RPMI8226 (cell line): ENCODE measurements at places on chromosomes 7 and 10.
A peak's percentile ranks its signal among the peaks of the same experiment; 100 is the strongest.

GRCh38 chr7:92590711-92591310, 621 bp upstream of the FAM133B start:
- DNase-seq, result no peak

- DNase-seq, result peak; percentile 89
Measured at GRCh38 chr7:100221231-100221718, 1.5 kb downstream of the PVRIG start.

GRCh38 chr10:125135771-125136035, 24.7 kb downstream of the CTBP2 start:
- DNase-seq, result no peak

- no peak for DNase-seq
Measured at GRCh38 chr7:38844952-38845563, 63.9 kb downstream of the VPS41 start.

DNA sequence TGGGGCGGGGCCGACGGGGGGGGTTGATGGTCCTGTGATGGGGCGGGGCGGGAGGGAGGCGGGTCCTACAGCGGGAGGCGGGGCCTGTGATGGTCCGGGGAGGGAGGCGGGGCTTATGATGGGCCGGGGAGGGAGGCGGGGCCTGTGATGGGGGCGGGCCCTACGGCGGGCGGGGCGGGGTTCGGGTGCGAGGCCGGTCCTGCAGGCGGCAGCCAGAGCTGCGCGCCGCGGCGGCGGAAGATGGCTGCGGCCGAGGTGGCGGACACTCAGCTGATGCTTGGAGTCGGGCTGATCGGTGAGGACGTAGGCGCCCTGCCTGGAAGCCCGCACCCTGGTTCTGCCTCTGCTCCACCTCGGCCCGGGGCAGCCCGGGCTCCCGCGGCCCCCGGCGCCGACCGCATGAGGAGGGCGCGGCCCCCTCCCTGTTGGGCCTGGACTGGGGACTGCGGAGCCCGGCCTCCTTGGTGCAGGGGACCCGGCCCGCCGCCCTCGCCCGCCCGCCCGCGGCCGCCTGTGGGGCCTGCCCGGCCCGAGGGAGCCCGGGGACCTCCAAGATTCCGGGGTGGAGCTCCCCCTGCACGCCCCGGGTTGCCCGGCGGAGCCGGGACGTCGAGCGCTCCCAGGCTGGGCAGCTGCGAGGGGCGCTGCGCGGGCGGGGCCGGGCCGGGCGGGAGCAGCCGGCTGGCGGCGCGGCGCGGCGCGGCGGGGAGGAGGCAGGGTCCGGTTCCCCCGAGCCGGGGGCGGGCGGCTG, at the start of gene DENND10:
DENND10 (plus strand) TSS at position 211 of the 751 bp plus-strand sequence; CDS start at position 241, 30 bp downstream.
- peak; percentile 70 for DNase-seq

GRCh38 chr10:4981722-4982471, 18.7 kb downstream of the AKR1C1 start:
- DNase-seq, result peak; percentile 74

DNA sequence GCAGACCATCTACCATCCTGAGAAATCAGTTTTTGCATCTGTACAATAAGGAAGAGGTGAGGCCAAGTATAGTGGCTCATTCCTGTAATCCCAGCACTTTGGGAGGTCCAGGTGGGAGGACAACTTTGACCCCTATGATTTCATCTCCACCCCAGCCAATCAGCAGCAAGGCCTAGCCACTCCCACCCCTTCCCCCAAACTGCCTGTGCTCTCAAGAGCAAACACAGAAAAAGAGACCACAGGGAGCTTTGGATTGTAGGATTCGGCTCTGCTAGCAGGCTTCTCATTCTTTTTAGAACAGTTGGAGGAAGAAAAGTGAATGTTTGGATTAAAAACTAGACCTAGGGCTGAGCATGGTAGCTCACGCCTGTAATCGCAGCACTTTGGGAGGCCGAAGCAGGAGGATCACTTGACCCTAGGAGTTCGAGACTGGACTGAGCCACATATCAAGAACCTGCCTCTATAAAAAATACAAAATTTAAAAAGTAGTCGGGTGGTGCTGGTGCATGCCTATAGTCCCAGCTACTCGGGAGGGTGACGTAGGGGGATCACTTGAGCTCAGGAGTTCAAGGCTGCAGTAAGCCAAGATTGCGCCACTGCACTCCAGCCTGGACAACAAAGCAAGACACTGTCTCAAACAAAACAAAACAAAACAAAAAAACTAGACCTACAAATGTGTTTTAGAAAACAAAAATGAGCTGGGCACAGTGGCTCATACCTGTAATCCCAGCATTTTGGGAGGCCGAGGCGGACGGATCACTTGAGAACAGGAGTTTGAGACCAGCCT, 25.1 kb upstream of the PROSER2 start:
- no peak for DNase-seq

DNA sequence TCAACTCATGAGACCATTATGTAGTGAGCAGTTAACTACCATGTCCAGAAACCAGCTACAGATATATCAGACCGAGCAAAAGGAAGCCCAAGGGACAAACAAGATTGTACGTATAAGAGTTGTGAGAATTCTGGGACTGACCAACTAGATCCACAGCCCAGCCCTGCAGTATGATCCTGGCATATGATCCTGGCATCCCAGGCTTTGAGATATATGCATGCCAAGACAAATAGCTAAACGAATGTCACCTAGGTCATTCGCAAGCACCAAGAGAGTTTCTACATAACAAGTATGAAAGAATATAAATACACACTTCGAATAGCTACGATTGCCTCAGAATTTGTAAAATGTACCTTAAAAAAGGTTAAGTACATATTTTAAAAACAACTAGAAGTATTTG, 56.4 kb upstream of the PMPCB start:
- no peak for DNase-seq

- no peak for DNase-seq
Measured at GRCh38 chr7:2460641-2461040, 15.6 kb downstream of the GRIFIN start.

GRCh38 chr7:105745681-105746330, 130.6 kb downstream of the ATXN7L1 start:
- no peak for DNase-seq

DNA sequence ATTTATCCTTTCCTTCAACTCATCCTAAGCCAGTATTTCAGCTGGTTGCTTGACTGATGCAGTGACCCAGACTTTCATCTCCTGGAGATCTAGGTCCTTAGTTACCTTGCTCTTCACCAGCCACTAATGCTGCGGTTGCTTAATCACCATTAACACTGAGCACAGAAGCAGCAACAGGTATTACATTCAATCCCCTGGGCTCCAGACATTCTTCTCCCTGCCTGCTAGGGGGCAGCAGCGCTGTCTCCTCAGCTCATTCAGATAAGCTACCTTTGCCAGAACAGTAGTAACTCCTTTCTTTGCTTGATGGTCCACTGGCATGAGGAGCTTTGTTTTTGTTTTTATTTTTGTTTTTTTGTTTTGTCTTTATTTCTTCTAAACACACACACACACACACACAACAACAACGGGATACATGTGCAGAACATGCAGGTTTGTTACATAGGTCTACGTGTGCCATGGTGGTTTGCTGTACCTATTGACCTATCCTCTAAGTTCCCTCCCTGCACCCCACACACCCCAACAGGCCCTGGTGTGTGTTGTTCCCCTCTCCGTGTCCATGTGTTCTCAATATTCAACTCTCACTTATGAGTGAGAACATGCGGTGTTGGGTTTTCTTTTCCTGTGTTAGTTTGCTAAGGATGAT, 1043.2 kb upstream of the C7orf33 start:
- DNase-seq, result peak; percentile 49
